ENCODE measurements at places on chromosomes 6 and 20. TPM values are rescaled to one million over a fixed set of nuclear protein-coding genes. Genes with fewer than 3 reads are reported as not detected.

The KCNQ2 gene
- not detected for total RNA-seq

The JPH2 gene
- total RNA-seq: not detected

The ARMH2 gene
- not detected for total RNA-seq

The KIF13A gene
- total RNA-seq: 0.07 TPM

The BIRC7 gene
- total RNA-seq: not detected

The RIOK1 gene
- 38.7 TPM for total RNA-seq

The ALDH8A1 gene
- 0.81 TPM for total RNA-seq

The COL10A1 gene
- not detected for total RNA-seq

The HEY2 gene
- total RNA-seq: not detected

The FOXS1 gene
- total RNA-seq: not detected

The AHCY gene
- total RNA-seq: 163 TPM

Measured in activated CD4-positive, alpha-beta memory T cell treated with anti-CD3 and anti-CD28 coated beads for 36 hours (primary cell).